Activated T-cell treated with anti-CD3 and anti-CD28 coated beads, Interleukin-2, amount 50 U/mL, for 72 hours (primary cell): ENCODE measurements at places on chromosomes 13 and 19. TPM values are rescaled to one million over a fixed set of nuclear protein-coding genes. Genes with fewer than 3 reads are reported as not detected.

GRCh38 chr19:991174-991931 is 7.2 kb downstream of the WDR18 start:
- peak; percentile 73 for DNase-seq

DNA sequence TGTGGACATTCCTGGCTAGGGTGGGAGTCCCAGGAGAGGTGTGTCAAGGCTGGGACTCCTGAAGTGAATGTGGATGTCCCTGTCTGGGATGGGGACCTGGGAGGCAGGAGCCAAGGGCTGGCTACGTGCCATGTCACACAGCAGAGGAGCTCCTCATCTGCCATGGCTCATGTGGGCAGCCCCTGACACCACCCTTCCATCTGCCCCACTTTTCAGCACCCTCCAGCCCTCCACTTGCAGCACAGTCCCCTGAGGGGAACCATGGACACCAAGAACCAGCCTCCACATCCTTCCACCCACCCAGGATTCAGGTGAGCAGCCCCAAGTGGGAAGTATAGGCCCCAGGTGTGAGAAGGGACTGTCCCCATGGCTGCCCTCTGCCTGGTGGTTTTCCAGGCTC is 1.7 kb downstream of the ZNF446 start:
- DNase-seq: no peak

DNA sequence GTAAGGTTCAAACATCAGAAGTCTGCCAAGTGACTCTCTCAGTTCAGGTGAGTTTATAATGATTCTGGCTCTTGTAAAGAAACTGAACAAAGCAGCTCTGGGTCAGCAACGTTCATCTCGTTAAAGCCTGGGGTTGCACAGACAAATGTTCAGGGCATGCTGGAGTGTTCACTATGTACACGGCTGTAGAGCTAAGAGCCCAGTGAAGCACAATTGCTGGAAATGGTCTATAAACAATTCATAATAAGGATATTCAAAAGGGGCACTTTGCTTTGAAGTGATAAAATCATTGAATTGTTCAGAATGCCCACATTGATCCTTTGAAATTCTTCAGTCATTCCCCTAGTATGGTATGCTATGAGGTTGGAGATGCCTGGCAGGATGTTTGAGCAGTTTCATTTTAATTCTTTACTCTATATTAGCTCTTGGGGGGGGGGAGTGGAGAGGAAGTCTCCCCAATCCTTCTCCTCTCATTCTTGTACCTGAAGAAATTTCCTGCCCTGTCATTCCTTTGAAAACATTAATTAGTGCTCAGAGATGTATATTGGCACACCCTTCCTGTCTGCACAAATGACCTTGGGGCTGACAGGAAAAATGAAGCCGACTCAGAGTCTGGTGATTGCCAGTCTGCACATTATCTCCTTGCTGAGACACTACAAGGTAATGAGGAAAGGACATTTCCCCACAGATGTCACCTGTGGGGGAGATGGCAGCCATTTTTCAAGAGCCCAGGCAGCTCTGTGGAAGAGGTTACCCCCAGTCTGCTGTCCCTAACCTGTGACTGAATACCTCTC is 145.5 kb downstream of the DLEU7 start:
- no peak for DNase-seq

GRCh38 chr13:30520571-30520970 is 54.8 kb upstream of the HMGB1 start:
- DNase-seq: no peak

- DNase-seq: no peak
Measured at GRCh38 chr19:7596211-7596937, 711 bp downstream of the CAMSAP3 start.

- peak; percentile 38 for DNase-seq
Measured at GRCh38 chr13:45333977-45334922, 6.7 kb downstream of the TPT1 start.

DNA sequence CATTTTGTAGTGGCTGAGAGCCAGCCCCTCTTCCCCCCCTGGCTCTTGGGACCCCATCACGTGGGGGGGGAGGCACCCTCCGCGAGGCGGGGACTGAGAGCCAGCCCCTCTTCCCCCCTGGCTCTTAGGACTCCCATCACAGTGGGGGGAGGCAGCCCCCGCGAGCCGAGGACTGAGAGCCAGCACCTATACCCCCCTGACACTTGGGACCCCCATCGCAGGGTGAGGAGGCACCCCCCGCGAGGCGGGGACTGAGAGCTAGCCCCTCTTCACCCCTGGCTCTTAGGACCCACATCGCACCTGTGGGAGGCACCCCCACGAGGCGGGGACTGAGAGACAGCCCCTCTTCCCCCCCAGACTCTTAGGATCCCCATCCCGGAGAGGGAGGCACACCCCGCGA is 2426.5 kb upstream of the PCDH20 start:
- DNase-seq: no peak

- DNase-seq: no peak
Measured at GRCh38 chr13:46114613-46115012, 9.8 kb upstream of the CPB2 start.

- DNase-seq: no peak
Measured at GRCh38 chr19:52391135-52391534, 6.5 kb upstream of the ZNF528 start.

DNA sequence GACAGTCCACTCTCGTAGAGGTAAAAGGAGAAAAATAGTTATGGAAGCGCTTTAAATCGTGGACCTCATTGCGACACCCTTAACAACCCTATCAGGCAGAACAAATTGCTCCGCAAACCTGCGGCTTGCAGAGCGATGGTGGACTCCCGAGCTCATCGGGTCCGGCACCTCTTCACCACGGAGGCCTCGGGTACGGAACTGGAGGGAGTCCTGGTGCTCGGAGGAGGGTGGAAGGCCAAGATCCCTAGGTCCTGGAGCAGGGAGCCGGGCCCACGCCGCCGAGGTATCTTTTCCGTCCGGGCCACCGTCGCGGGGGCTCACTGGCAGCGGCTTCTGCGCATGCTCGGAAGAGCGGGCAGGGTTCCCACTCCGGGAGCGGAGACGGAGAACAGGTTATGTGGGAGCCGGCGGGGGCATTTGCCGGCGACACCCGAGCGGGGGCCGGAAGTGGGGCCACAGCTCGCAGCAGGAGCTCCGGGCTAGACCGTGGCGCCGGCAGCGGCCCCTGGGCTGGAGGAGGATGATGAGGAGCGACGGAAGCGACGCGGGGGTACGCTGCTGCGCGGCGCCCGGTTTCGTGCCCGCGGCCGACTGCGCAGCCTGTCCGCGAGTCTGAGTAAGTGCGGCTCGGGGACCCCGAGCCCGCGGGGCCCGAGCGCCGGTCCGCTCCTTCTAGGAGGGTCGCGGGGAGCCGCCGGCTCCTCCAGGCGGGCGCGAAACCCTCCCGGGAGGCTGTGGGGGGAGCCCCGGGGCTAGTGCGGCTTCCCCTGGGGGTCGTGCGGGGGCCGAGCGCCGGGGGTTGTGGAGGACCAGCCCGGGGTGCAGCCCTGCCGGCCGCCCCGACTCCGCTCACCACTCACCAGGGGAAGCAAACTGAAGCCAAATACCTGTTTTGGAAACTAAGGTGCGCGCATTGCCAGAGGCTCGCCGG is at the start of gene ABHD13:
Gene ABHD13 (plus strand): TSS at position 349 of the 931 bp plus-strand sequence. CDS start 10,827 bp downstream, outside the sequence.
- peak; percentile 92 for DNase-seq

- DNase-seq: no peak
Measured at GRCh38 chr13:74087357-74087756, 46.8 kb downstream of the KLF12 start.

DNA sequence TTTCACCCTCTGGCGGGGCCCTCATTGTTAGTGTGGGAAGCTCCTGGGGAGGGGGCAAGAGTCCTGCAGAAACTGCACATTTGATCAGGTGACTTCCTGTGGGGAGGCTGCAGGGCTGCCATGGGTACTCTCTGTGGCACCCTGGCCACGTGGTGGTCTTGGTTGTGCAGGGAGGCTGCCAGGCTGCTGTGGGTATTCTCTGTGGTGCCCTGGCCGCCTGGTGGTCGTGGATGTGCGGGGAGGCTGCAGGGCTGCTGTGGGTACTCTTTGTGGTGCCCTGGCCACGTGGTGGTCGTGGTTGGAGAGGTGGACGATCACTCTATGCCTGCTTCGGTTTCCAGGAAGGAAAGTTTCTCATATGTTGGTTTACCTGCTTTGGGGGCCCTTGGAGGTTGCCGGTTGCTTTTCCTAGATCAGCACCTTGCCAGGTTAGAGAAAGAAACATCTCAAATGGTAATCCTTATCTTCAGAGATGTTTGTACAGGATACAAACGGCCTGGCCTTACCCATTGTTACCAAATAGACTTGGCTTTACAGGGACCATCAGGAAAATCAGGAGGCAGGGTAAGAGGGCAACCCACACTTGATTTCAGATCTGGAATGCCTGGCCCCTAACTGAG is 22.9 kb downstream of the TEX29 start:
- DNase-seq: no peak

DNA sequence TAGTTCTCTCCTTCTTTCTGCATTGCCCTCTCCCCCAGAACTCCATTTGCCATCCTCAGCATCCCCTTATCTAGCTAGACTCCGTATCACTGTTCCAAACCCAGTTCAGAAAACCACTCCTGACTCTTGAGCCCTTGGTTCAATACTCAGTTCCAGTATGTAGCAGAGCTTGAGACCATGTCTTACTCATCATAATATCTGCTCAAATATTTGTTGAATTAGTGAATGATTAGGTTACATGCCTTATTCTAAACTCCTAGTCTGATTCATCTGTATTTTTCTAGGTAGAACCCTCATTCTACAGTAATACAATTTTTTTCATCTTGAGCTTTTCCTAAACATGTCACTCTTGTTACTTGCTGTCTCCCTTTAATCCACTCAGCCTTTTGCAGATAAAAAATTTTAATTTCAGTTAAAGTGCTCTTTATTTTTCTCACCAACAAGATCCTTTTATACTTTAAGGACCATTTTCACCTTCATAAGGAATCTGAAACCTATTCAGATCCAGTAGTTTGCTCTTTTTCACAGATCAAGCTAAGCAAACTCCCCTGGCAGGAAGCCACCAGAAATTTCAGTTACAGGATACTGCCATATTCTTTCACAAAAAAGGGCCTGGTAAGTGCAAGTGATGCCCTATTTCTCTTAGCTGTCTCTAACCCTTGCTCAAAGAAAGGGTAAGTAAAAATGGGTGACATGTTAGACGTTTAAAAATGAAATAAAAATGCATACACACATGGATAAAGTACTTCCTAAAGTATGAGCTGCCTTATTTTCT is 23.1 kb upstream of the INTS6 start:
- no peak for DNase-seq

DNA sequence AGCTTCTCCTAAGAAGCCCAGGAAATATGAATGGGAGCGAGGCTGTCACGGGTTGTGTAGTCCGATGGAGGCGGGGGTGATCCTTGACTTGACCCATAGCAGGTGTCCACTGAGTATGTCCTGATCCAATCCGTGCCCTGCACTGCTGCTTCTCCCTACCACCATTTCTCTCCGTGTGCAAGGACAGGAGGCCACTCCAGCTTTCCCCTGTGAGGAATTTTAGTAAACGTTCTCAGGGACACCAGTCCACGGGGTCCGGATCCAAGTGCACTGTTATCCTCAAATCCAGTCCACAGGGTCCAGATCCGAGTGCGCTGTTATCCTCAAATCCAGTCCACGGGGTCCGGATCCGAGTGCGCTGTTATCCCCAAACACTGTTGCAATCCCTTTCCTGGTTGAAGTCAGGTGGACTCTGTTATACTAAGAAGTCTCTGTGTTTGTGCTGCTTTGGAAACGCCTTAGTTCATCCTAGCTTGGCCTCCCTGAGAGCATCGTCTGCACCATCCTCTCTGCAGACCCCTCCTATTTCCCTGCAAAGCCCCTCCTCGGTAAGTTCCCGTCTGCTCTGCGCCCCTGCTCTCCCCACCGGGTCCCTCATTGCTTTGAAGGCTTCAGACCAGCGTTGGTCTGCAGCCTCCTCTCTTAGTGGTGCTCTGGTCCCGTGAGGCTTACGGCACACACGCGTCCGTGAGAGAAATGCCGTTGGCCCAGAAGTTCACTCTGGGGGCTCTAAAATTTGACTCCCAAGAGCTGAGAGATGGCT is 303.5 kb downstream of the TEX29 start:
- no peak for DNase-seq

DNA sequence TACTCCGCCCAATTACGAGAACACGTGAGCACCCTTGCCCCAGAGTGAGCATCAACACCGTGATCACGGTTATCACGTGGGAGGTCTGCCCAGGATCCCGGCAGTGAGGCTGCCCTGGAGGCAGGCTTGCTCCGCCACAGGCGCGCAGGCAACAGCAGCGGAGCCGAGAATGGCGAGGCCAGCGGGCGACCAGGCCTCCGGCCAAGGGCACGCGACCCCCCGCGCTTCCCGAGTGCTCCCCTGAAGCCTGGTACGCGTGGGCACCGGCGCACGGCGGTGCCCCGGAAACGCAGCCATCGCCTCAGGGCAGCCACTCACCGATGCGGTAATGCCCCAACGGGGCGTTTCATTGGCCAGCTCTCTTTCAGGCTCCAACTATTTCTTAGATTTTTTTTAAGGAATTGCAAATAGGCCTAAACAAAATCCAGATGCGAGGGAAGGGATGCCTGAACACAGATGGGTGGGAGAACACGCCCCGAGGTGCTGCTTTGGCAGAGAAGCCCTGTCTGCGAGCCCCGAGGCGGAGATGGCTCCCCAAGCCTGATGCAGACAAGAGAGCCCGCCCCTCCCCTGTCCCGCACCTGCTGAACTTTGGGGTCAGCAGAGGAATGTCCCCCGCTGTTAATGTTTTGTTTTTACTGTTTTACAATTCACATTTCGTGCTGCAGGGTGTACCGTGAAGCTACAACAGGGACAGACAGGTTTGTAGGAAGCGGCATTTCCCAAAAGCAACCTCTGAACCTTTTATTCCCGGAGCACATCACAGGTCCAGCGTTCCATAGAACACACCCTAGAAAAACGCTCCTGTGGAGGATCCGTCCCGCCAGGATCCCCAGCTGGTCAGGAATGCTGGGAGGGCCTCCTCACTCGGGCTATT is 132.7 kb downstream of the ZDHHC20 start:
- no peak for DNase-seq

DNA sequence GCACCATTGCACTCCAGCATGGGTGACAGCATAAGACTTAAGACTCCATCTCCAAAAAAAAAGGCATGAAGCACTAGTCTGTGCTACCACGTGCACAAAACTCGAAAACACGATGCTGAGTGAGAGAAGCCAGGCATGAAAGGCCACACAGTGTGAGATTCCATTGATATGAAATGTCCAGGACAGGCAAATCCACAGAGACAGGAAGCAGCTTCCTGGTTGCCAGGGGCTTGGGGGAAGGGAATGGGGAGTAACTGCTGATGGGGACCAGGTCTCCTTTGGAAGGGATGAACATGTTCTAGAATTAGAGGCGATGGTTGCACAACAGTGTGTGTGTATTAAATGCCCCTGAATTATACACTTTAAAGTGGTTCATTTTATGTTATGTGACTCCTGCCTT is 15.9 kb upstream of the JUND start:
- DNase-seq: no peak

Gene ZNF529
- total RNA-seq: 24.9 TPM

Gene SLAIN1
- total RNA-seq: 24.6 TPM

Gene CPB2
- not detected for total RNA-seq

Gene DMAC2
- total RNA-seq: 66.6 TPM

Gene GPR183
- total RNA-seq: 32.8 TPM

Gene DAND5
- 0.12 TPM for total RNA-seq
